Cerebellar cortex (tissue), 1 donor: ENCODE measurements at places on chromosomes 12 and 14.

- no peak for DNase-seq
These were observed 256.4 kb upstream of the PWP1 start for GRCh38 chr12:107429006-107429705.

GRCh38 chr14:22428700-22429291, 160.2 kb downstream of the DAD1 start:
- no peak for DNase-seq

GRCh38 chr14:50865391-50866076, 6.3 kb upstream of the ABHD12B start:
- DNase-seq = no peak

DNA sequence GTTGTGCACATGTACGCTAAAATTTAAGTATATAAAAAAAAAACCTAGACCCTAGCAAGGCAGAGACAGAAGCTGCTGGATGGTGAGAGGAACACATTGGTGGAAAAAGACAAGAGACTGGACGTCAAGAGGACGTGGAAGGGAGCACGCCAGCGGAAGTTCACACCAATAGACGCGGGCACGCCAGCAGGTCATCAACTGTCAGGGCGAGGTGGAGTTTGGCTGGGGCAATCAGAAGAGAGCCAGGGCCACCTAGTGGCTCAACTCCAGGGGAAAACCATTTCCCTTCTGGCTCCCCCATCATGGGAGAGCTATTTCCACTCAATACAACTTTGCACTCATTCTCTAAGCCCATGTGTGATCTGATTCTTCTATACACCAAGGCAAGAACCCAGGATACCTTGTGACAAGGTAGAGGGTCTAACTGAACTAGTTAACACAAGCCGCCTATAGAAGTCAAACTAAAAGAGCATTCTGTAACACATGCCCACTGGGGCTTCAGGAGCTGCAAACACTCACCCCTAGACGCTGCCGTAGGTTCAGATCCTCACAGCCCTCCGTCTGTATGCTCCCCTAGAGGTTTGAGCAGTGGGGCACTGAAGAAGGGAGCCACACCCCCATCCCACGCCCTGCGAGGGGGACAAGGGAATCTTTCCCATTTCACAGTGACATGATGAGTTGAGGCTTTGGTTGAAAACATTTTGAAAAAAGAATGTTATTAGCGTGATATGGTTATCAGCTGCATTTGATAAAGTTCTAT, 702.7 kb downstream of the TMTC2 start:
- no peak for DNase-seq

GRCh38 chr12:106910202-106910601, 45.5 kb upstream of the TMEM263 start:
- DNase-seq = no peak

GRCh38 chr12:20695232-20695631, at the start of gene SLCO1C1:
SLCO1C1 (plus strand) TSS chr12:20695332; CDS start chr12:20699577, 4,245 bp downstream.
- DNase-seq = no peak

DNA sequence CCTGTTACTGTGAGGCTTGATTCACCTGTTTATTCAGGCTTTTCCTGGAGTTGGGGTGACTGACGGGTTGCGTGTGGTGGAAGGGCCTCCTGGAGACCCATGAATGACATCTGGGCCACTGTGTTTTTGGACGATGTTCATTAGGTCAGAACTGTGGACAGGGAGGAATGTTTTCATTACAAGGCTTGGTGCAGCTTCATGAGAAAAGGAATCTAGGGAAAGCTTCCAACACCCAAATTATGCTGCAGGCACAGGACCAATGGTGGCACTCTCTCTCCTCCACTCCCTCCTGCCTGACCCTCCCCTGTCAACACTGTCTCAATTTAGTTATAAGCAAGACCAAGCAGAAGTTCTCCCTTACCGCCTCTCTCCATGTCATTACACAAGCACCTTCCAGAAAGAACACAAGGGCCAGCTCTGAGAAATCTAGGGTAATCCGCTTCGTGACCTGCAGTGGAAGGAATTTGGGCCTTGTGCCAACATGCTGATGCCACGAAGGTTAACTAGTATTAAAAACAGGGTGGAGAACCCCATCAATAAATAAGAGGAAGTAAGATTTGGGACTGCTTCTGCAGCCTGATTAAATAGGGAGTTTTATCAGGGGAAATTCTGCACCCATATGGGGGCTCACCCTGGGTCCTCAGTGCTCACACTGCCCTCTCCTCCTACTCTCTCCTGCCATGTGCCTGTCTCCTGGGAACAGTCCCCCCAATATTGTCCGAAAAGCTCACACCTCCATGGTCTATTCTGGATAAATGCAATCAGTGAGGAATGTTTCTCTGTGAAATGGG, 200.3 kb downstream of the KTN1 start:
- no peak for DNase-seq

GRCh38 chr12:95533985-95534384, 17.3 kb downstream of the USP44 start:
- no peak for DNase-seq

DNA sequence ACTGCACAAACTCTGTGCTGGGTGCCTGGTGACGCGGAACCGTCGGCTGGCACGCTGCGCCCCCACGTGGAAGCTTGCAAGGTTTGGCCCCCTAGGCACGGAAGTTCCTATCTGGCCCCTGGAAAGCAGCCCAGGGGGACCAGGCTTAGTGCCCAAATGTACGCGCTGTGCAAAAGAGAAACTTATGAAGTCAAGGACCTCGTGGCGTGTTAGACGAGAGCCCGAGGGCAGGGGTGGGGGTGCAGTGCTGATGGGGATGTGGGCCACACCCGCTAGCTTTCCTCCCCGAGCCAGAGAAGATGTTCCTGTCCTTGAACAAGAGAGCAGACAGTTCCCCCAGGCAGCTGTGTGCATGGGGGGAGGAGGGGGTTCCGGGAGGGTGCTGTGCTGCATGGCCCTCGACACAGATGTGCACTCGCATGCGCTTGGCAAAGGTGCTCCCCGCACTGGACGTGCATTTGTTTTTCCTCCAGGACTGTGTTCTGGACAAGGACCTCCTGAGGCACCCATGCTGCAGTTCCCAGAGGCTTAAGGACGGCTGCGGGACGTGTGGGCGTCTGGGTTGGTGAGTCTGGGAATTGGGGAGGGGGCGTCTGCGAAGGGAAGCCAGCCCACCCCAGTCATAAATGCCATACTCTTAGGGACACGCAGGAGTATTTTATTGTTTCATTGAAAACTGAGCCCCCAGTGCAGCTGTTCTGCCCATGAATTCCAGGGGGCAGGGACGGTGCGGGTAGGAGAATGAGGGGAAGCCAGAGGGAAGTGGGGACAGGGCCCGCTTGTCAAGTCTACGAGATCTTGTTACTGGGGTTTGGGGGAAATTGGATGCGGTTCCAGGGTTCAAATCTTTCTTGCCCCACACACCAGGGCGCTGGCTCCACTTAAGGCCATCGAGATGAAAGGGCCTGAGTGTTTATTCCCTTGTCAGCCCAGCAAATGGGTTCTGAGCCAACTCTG, 80.0 kb downstream of the NTF3 start:
- no peak for DNase-seq

- DNase-seq = no peak
These were observed 24.5 kb downstream of the MBIP start for GRCh38 chr14:36295642-36296627.

DNA sequence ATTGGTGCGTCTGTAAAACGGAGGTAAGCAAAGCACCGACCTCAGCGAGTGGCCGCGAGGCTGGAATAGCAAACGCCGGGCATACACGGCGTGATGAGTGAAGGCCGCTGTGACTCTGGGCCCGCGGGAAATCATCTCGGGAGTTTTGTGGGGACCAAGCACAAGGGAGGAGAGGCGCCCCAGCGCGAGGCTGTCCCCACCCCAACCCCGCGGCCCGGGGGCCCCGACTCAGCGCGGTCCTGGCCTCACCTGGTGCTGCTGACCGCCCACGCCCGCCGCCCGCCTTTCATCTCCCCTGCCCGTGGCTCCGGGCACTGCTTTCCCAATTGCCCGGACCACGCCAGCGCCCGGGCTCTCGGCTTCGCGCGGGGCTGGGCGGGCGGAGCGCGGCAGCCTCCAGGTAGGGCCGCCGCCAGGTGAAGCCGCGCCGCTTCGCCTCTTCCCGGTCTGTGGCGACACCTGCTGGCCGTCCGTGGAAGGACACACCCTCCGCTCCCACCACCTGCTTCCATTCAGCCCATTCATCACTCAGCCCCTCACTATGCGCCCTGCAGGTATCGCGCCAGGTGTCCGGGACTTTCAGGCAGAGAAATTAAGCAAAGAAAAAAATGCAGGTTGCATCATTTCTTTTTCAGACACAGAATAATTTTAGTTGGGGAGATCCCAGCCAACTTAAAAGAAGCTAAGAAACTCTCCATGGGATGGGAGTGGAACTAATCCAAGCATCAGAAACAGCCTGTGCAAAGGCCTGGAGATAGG, 360.4 kb downstream of the MED13L start:
- DNase-seq = peak; percentile 33

DNA sequence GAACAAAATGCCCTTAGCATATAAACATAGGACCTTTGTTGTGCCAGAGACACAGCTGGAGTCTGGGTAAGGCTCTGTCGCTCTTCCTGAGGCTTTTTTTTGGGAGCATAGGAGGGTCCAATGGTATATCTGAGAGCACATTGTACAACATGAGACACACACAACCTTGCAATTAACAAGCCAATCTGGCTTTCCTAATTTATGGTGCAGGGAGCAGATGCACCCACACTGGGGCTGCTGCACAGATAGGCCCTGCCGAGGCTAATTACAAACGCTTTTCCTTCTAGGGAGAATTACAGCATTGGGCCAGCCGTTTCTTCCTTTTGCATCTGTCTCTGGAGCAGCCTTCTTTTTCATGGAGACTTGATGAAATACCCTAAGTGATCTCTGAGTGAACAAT, 75.0 kb upstream of the OVCH1 start:
- no peak for DNase-seq

DNA sequence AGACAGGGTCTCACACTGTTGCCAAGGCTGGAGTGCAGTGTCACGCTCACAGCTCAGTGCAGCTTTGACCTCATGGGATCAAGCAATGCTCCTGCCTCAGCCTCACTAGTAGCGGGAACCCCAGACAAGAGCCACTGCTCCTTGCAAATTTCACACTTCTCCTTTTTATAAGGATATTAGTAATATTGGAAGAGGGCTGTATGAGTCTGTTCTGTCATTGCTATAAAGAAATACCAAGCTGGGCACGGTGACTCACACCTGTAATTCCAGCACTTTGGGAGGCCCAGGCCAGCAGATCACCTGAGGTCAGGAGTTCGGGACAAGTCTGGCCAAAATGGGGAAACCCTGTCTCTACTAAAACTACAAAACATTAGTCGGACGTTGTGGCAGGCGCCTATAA, 12.9 kb upstream of the ORAI1 start:
- no peak for DNase-seq

- DNase-seq = no peak
These were observed 1198.5 kb downstream of the FSCB start for GRCh38 chr14:43308421-43309110.
